Activated naive CD8-positive, alpha-beta T cell treated with anti-CD3 and anti-CD28 coated beads, Interleukin-2, amount 50 U/mL, for 24 hours (primary cell): ENCODE measurements at places on chromosomes 1 and 21.
A peak's percentile ranks its signal among the peaks of the same experiment; 100 is the strongest.

GRCh38 chr1:11654137-11654938 is at the start of the genes FBXO2 and FBXO44:
TSS of gene FBXO2 (minus strand) at chr1:11654429. CDS start at chr1:11654340, 89 bp downstream.
TSS of gene FBXO44 (plus strand) at chr1:11654877. CDS start at chr1:11655836, 959 bp downstream.
- peak; percentile 68 for DNase-seq

GRCh38 chr1:35049116-35049515 is 17.4 kb upstream of the ZMYM6 start:
- no peak for DNase-seq

DNA sequence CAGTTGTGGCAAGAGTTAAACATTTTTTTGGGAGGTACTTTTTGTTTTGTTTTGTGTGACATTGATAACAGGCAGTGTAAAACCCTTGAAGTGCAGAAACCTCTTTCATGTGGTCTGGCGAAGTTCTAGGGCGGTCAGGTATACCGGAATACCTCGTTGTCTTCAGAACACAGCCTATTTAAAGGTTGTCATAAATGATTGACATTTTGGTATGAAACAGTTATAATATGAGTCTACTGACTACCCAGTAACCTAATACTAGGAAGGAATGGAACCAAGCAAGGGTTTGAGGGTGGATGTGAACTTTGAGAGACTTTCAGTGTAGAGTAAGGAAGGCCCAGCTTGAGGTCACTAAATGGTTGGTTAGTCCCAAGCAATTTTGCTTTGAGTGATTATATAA is 40.5 kb downstream of the PATJ start:
- DNase-seq: peak; percentile 25

DNA sequence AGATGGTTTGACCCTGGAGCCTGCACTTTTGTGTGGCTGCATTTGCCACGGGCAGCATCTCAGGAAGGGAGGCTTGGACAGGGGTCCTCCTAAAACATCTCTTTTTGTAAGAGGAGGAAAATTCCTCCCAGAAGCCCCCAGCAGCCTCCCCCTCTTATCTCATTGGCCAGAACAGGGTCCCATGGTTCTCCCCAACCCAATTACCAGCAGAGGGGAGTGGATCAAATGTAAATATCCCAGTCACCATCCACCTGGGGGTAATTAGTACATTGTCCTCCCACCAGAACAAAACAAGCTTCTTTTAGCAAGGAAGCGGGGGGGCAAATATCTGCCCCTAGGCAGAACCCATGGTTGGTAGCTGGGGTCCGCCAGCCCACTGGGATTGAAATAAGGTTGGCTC is 44.7 kb upstream of the TENT5B start:
- DNase-seq: no peak

- no peak for DNase-seq
Observed at GRCh38 chr21:26965907-26966581, 844 bp downstream of the ADAMTS5 start.

- no peak for DNase-seq
Observed at GRCh38 chr1:231792634-231793033, 166.0 kb downstream of the DISC1 start.

GRCh38 chr1:29975036-29975694 is 738.8 kb downstream of the PTPRU start:
- no peak for DNase-seq

DNA sequence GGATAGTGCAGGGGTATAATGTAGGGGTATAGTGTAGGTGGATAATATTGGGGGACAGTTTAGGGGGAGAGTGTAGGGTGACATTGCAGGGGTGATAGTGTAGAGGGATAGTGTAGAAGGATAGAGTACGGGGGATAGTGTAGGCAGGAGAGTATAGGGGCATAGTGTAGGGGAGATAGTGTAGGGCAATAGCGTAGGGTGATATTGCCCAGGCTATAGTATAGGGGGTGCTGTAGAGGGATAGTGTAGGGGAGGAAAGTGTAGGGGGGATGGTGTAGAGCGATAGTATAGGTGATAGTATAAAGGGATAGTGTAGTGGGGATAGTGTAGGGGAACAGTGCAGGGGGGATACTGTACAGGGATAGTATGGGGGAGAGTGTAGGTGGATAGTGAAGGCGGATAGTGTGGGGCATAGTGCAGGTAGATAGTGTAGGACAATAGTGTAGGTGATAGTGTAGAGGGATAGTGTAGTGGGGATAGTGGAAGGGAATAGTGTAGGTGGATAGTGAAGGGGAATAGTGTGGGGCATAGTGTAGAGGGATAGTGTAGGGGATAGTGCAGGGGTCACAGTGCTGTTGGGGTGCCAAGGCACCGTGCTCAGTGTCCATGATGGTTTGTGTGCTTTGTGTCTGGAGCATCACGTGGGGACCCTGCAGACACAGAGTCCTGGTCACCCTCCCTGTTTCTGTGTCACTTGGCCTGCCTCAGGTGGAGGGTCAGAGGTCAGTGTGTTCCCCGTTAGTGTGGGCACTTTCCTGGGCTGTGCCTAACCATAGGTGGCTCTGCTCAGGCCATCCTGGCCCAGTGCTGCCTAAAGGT is 10.5 kb upstream of the ARF1 start:
- no peak for DNase-seq

DNA sequence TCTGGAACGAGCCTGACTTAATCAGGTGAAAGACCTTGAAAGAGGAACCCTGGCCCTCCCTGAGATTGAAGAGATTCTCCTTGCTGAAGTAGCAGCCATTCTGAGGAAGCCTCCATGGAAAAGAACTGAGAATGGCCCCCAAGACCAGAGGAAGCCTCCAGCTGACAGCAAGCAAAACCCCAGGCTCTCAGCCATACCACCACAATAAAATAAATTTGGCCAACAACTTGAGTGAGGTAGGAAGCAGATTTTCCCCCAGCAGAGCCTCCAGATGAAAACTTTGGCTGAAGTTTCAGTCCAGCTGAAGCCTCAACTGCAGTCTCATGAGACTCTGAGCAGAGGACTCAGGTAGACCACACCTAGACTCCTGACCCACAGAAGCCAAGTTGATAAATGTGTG is 34.0 kb upstream of the SLAMF9 start:
- DNase-seq: no peak

- no peak for DNase-seq
Observed at GRCh38 chr1:8698012-8698630, 119.3 kb downstream of the RERE start.
